ENCODE measurements at places on chromosomes 7 and 10.

DNA sequence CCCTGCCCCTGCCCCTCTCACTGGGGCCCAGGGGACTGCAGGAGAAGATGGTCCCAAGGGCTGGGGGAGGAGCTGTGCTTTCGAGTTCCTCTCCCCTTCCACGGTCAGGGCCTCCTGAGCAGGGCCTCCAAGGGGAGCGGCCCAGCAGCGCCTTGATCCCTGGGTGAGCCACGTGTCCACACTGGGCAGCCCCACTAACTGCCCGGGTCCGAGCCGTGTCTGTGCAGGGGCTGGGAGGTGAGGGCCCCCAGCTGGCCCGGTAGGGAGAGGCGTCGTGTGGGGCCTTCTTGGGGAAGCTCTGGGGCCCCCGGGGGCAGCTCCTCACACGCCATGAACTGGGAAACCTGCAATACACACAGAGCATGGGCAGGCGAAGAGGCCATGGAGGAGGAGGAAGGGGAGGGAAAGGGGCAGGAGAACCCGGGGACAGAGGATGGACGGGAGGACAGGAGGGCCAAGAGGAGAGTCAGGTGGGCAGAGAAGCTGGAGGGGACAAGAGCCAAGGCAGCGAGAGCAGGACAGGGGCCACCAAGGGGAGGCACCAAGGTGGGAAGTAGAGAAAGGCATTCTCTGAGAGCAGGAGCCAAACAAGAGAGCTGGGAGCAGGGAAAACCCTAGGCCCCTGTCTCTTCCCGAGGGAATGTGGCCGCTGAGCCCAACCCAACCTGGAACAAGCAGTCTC is 32.8 kb downstream of the KCNH2 start:
- no peak for DNase-seq

- no peak for DNase-seq
Measured at GRCh38 chr7:4709187-4709586, 27.1 kb downstream of the FOXK1 start.

DNA sequence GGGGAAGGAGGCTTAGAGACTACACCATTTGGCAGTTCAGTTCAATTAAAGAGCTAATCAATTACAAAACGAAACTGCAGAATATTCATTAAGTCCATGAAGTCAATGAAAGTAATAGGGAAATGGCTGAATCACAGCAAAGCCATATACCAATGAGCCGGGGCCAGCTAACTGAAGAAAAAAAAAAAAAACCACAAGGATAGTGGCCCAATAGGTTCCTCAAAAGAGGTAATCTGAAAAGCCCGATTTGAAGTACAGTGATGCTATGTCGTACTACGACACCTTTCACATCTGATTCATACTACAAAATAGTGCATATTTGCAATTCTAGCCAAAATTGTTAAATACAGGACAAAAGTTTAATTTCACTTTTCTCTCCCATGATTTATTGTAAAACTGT is 2.5 kb downstream of the ARHGAP12 start:
- no peak for DNase-seq

- DNase-seq, result no peak
Measured at GRCh38 chr7:49037346-49038210, 113.2 kb downstream of the CDC14C start.

GRCh38 chr7:155167706-155168365 is 97.7 kb downstream of the HTR5A start:
- no peak for DNase-seq

All from stimulated activated CD8-positive, alpha-beta memory T cell treated with anti-CD3 and anti-CD28 coated beads, Interleukin-2, amount 100 ng/mL, for 1 hour (primary cell).